ENCODE measurements at places on chromosomes 4 and X. TPM values are rescaled to one million over a fixed set of nuclear protein-coding genes. Genes with fewer than 3 reads are reported as not detected.

- peak; percentile 96 for DNase-seq
These were observed 57.7 kb upstream of the ATXN3L start for GRCh38 chrX:13377550-13377934.

GRCh38 chr4:5930876-5931275 is 38.0 kb upstream of the CRMP1 start:
- no peak for DNase-seq

GRCh38 chr4:6473264-6474052 is 1.0 kb upstream of the PPP2R2C start:
- no peak for DNase-seq

DNA sequence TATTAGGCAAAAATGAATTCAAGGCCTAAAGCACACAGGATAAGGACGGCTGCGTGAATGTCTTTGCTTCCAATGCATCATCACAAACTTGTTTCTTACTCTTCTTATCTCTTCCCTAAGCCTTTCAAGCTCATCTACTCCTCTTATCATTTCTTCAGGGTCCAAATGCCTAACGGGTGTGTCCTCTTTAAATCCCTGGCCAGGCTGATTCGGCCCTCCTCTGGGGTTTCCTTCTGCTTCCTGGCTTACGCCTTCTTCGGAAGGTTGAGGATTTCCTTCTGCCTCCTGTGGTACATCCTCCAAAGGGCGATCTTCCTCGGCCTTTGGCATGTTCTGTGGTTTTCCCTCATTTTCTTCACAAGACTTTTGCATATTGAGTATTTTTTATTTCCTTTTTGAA is 1.3 kb downstream of the TCEAL8 start:
- DNase-seq = peak; percentile 19

- no peak for DNase-seq
These were observed 267.8 kb upstream of the ANKRD50 start for GRCh38 chr4:124980276-124980752.

DNA sequence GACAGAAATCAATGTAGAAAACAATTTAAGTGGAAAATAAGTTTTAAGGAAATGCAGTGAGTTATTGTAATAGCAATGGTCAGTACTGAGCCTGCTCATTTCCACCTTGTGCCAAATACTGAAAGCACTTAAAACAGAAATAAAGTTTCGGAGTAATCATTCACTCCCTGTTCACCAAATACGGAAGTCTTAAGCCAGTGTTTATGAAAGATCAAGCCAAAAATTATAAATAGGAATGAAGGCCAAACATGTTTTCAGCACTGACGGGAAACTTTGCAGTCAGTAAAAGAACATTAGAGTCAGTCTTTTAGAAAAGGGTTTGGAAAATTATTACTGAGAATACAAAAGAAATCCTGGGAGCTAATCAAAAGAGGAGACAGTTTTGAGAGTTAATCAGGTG is 178.6 kb downstream of the DMD start:
- DNase-seq = no peak

GRCh38 chr4:58749206-58749605 is 1639.0 kb upstream of the IGFBP7 start:
- DNase-seq = no peak

DNA sequence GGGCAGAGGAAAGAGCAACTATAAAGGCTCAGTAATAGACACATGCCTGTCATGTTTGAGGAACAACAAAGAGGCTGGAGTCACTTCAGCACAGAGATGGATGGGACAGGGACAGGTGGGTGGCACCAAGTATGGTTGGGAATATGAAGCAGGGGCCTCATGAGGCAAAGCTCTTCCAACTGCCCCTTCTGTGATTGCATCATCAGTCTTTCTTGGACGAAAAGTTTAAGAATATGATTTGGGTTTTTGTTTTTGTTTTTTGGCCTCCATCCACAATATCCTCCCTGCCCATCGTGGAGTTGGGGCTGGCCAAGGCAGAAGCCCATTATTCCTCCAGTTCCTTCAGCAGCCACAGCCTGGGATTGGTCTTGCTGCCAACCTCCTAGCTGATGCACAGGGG is 34.4 kb downstream of the SAGE1 start:
- no peak for DNase-seq

GRCh38 chrX:110346681-110347080 is 12.0 kb upstream of the RTL9 start:
- peak; percentile 43 for DNase-seq

DNA sequence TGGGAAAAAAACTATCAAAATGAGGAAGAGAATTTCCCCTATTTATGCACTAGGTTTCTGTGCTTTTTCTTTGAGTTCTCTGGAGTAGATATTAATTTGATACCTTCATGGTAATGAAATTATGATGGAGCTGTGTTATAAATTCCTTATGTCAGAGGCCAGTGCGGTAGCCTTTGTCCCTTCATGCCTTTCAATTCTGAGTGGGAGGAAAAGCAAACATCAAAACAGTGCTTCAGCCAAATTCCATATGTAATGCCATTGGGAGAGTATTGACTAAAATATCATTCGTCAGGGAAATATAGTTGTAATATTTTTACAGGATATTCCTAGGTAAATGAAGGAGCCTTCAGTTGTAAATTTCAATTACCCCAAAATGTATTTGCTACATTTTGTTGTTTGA is 17.5 kb upstream of the RGN start:
- no peak for DNase-seq

- DNase-seq = no peak
These were observed 136.2 kb upstream of the RPS6KA3 start for GRCh38 chrX:20402956-20403355.

- no peak for DNase-seq
These were observed 14.8 kb downstream of the NAT8L start for GRCh38 chr4:2073808-2074481.

GRCh38 chr4:183335369-183335940 is 13.2 kb upstream of the CLDN24 start:
- peak; percentile 81 for DNase-seq

GRCh38 chrX:115297189-115297588 is 7.7 kb downstream of the LUZP4 start:
- no peak for DNase-seq

The RHOXF2 gene
- not detected for total RNA-seq

Measured in myocyte (in vitro differentiated cells).